ENCODE measurements at places on chromosomes 6 and 20.

GRCh38 chr6:56595490-56596122, 47.1 kb downstream of the DST start:
- DNase-seq, result peak; percentile 29

GRCh38 chr20:64220891-64221527, 34.5 kb upstream of the PCMTD2 start:
- no peak for DNase-seq

DNA sequence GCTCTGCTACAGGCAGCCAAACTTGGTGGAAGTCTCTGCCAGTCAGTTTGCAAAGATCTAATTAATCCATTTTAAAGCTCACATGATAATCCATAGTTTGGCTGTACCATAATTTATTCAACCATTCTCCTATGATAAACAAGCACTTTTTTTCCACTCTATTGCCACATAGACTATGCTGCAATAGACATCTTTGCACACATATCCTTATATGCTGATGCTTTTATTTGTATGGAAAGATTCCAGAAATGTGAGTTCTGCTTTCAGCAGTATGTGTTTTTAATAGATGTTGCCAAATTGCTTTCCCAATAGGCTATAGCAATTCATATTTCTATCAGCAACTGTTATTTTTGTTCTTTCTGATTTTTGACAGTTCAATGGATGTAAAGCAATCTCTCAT, 628.0 kb downstream of the KIF16B start:
- DNase-seq, result no peak

- DNase-seq, result no peak
Observed at GRCh38 chr6:152697634-152698033, at the start of gene MYCT1. MYCT1 (plus strand) TSS chr6:152697897; CDS start chr6:152697903, 6 bp downstream.

GRCh38 chr20:38242848-38243708, 17.5 kb downstream of the KIAA1755 start:
- no peak for DNase-seq

DNA sequence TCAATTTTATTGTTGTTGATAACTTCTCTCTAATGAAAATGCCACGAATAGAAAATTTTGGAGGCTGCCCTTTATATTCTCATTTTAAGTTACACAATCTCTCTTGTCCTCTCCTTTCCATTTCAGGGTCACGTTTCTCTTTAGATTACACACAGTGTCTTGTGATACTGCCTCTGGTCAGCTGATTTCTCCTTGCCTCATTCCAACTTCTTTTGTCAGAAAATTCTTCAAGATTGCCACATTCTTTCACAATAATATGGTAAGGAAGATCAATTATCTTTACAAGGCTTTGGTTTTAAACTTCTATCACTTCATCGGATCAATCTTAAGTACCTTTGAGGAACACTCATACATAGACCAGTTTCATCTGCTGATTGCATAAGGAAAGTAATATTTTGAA, 370.3 kb downstream of the RFPL4B start:
- no peak for DNase-seq

DNA sequence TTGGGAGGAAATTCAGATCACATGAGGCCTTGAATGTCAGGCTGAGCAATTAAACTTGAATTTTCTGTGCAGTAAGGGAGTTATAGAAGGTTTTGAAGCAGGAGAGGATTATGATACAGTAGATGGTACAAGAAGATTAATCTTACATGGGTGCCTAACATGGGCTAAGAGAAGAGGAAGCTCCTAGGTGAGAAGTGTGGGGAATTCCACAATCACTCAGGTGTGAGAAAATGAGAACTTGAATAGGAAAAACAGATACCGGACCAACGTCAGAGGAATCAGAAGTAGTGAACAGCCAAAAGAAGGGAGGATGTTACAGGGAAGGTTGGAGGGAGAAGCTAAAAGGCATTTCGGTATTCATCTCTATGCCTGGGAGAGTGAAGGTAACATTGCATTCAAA, 250.7 kb upstream of the SLC35B3 start:
- DNase-seq, result no peak

GRCh38 chr6:6545616-6546317, 42.8 kb upstream of the LY86 start:
- DNase-seq, result no peak

GRCh38 chr6:132131758-132132157, 180.6 kb upstream of the CCN2 start:
- DNase-seq, result peak; percentile 65

DNA sequence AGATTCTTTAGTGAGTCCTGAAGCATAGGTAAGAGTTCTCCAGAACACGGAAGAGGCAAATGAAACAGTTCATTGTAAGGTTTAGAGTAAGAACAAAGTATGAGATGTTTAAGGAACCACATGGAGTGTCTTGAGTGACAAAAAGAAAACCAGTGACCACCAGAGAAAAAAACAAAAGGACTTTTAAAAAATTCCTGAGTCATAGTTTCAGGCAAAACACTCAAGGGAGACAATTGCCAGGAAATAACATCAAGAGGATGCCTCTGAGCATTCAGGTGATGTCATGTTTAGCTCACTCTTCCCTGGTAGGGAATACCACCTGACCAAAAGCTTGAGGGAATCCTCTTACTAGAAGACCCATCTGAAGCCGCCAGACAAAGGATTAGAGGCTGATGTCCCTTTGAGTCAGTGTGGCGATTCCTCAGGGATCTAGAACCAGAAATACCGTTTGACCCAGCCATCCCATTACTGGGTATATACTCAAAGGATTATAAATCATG, 110.3 kb downstream of the COL19A1 start:
- no peak for DNase-seq

DNA sequence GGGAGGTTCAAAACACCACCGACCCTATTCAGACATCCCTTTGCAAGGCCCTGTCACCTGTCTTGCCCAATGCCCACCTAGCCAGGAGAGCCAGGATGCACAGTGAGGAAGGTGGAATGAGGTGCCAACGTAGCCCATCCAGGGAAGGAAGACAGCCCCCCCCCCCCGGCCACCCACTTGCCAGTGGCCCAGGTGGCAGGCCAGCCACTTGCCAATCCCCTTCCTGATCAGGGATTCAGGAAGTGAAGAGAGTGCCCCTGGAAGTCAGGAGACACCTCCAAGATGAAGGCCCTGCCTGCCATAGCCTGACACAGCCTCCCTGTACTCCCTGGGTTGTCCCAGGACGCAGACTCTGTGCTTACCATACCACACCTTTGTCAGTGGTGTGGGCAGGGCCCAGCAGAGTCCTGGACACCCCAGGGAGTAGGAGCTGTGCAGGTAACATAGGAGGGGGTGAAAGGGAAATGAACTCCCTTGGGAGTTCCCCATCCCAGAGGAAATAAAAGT, 54.7 kb downstream of the MRPL14 start:
- no peak for DNase-seq

DNA sequence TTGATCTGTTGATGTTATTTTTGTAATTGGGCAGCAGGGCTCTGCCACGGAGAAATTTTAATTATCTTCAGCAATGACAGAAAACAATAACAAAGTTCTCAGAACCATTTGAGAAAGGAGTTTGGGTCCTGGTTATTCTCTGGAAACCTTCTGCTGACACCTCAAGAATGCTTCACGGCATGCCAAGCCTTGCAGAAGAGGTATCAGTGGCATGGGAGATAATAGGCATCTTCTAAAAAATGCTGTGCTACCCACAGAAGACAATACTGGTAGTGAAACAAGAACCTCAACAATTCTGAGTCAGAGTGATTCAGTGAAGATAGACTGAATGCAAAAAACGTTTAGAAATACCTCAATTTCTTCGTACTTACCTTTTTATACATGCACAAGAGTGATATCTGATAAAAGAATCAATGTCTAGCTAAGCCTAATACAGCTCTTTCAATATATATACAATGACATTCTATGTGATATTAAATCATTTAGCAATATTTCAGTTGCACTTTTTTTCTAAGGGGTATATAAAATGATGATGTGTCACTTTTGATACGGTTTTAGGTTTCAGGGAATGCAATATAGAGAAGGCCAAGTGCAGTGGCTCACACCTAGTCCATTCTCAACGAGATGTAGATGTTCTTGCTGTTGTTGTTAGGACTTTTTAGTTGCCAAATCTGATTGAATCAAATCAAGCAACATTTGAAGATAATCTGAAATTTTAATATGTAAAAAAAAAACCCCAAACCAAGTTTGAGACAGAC, 110.4 kb upstream of the COL21A1 start:
- no peak for DNase-seq

GRCh38 chr6:43334466-43335095, 26.0 kb upstream of the CRIP3 start:
- DNase-seq, result no peak

DNA sequence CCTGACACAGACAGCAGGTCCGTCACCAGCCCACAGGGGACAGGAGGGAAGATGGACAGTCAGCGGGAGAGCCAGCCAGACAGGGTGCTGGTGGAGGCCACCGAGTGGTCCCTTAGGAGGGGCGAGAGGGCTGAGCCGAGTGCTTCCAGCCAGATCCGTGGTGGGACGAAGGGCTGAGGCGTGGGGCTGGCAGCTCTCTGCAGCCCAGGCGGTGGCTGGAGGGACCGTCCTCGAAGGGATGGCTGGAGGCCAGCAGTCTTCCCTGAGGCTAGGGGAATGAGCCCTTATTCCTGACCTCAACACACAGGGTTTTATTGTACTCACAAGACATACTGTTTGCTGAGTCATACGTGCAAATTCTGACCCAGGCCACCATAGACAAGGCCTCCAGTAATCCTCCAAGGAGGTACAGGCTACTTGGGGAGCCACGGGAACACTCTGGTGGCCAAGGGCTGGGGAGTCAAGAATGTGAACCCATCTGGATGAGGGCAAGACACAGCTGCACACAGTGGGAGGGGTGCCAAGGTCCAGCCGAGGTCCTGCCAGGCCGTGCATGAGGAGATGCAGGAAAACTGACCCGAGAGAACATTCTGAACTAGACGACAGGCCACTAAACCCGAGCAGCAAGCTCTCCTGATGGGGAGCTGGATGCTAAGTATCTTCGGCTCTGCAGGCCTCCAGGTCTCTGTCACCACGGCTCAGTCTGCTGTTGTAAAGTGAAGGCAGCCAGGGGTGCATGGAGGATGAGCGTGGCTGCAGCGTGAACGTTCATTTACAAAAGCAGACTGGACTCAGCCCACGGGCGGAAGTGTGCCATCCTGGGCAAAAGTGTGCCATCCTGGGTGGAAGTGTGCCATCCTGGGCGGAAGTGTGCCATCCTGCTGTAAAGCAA, 242.5 kb downstream of the TTLL2 start:
- no peak for DNase-seq

- no peak for DNase-seq
Observed at GRCh38 chr6:42979523-42980177, 669 bp upstream of the PEX6 start.

DNA sequence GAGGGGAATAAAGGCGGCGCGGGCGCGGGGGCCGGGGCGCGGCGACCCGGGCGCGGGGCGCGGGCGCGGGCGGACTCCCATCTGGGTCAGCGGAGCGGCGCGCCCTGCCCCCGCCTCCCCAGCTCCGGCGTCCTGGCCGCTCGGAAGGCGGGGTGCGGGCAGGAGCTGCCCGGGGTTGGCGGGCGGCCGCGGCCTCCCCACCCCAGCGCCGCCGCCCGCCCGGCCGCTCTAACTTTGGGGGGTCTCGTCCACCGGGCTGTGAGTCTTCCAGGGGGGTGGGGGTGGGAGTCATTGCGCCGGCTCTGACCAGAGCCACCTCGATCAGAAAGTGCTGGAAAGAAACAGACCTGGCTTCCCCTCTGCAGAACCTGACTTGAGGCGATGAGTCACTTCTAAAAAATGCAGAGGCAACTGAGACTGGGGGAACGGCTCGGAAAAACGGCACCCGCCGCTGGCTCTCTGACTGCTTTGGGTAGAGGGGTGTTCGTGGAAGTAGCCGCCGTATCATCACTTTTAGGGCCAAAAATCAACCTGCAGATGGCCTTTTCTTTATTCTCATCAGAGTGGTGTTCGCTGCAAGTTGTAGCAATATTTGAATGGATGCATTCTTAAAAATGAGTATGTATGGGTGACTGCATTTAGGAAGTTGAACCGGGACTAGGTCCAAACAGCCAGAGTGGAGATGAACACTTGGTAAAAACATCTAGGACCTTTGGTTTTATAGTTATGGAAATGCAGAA, 667 bp downstream of the CAP2 start:
- DNase-seq, result peak; percentile 50

DNA sequence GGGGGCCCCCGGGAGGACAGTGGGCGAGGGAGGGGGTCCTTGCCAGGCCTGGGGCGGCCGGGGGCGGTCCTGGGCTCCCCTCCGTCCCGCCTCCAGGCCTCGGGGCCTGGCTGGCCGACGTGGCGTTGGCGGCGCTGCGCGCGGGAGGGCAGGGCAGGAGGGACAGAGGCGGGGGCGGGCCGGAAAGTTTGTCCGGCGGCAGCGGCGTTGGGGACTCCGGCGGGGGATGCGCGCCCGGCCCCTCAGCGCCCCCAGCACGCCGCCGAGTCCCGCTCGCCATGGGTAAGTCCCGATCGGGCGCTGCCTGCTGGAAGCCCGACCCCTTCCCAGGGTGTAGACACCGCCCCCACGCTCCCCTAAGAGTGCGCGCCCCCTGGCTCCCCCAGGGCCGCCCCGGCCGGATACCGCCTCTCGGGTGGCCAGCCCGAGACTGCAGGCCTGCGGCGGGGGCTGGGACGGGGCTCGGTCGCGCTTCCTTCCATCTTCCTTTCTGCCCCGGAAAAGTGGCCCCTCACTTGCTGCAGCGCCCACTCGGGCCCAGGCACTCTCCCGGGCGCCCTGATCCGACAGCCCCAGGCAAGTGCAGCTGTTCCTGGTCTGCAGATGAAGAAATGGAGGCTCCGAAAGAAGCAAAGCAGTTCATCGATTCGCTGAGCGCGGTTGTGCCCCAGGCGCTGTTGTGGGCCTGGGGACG, at the start of gene SLC2A10:
Gene SLC2A10 (plus strand): TSS at position 191 of the 694 bp plus-strand sequence. CDS start 88 bp downstream, at position 279.
- DNase-seq, result peak; percentile 54

- DNase-seq, result no peak
Observed at GRCh38 chr20:62597416-62598115, 44.7 kb upstream of the SLCO4A1 start.

DNA sequence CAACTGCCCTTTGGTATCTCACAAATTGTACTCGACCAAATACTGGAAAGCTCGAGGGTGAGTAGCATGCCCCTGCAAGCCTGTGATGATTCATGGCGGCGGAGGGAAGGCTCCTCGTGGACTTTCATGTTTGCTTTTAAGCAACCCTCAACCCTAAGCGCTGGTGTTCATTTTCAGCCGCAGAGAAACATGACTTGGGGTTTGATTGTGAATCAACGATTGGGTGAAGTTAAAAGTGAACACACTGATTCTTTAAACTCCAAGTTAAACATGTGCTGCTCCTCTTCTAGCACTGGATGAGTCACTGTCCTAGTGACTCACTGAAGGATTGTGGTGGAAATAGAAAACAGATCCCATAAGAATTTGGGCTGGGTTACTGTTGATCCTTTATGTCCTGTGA, 8.3 kb downstream of the CD109 start:
- DNase-seq, result no peak

All from uterus (tissue), 4 donors.